ENCODE measurements at places on chromosomes 16 and 17. TPM values are rescaled to one million over a fixed set of nuclear protein-coding genes. Genes with fewer than 3 reads are reported as not detected.

Gene GPR179
- total RNA-seq: 0.16 TPM

Gene CLEC10A
- 3.0 TPM for total RNA-seq

Gene OR1A1
- total RNA-seq: not detected

Gene KRTAP4-4
- not detected for total RNA-seq

Gene AP1G1
- 39.2 TPM for total RNA-seq

Gene IFT20
- total RNA-seq: 17.3 TPM

Gene CDH11
- 26.1 TPM for total RNA-seq

Gene ATP2C2
- total RNA-seq: not detected

Gene WSCD1
- total RNA-seq: 1.4 TPM

Gene EVPLL
- total RNA-seq: not detected

Gene TBC1D3H
- not detected for total RNA-seq

Gene KCTD2
- total RNA-seq: 43.2 TPM

Gene TOM1L1
- 9.6 TPM for total RNA-seq
